ENCODE measurements at places on chromosomes 7 and 10.

DNA sequence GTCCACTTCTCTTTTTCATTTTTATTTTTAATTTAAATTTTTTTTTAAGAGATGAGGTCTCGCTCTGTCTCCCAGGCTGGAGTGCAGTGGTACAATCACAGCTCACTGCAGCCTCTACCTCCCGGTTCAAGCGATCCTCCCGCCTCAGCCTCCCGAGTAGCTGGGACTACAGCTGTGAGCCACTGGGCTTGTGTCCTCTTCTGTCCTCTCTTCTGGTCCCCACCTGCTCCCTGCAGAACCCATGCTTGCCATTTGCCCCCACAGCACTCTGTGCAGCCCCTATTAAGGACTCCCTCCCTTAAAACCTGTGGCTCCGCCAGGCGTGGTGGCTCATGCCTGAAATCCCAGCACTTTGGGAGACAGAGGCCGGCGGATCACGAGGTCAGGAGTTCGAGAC, 9.1 kb upstream of the FZD9 start:
- DNase-seq, result no peak

DNA sequence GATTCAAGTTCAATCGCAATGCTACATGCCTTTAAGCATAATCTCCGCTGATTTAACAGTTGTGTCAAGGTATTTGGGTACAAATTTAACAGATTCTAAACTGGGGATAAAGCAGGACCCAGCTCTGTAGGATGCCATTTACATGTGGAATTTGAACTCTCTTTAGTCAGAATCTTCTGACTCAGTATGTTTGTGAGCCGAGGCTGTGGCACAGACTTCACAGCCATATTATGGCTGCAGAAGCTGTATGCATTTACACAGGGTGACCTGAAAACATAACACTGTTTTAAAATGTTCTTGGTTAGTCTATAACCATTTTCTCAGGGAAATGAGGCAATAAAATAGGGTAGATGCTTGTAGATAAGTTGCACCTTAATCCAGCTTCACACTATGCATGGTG, 8.7 kb downstream of the PDLIM1 start:
- DNase-seq, result no peak

- DNase-seq, result no peak
These were observed 144.9 kb downstream of the PAXIP1 start for GRCh38 chr7:154857728-154858681.

DNA sequence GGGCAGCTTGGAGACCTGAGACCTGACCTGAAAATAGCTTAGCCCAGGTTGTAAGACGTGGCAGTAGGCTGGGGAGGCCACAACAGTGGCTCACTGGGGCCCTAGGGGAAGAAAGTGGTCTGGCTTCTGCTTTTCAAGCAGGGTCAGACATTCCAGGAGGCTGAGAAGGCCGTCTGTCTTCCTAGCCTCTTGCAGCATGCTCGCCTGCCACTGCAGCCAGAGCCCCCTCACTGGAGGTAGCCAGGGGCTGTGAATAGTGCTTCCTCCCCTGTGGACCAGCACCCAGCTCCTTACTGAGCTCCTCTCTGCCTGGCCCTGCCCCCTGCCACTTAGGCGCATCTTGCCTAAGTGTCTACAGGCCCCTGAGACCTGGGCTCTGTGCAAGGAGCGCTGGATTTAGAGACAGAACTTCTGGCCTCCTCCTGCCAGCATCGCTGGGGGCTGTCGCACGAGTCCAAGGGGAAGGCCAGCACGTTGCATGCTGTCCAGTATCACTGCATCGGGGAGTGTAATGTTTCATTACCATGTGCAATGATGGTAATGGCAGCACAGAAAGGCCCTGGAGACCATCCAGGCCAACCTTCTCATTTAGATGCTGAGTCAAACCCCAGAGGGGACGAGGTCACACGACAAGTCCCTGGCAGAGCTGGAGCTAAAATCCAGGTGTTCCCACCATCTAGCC, 12.7 kb downstream of the ZMIZ1 start:
- DNase-seq, result no peak

- DNase-seq, result no peak
These were observed 45.7 kb downstream of the RPS24 start for GRCh38 chr10:78079411-78079810.

GRCh38 chr10:72337039-72337629, 17.6 kb downstream of the DNAJB12 start:
- DNase-seq, result peak; percentile 54

DNA sequence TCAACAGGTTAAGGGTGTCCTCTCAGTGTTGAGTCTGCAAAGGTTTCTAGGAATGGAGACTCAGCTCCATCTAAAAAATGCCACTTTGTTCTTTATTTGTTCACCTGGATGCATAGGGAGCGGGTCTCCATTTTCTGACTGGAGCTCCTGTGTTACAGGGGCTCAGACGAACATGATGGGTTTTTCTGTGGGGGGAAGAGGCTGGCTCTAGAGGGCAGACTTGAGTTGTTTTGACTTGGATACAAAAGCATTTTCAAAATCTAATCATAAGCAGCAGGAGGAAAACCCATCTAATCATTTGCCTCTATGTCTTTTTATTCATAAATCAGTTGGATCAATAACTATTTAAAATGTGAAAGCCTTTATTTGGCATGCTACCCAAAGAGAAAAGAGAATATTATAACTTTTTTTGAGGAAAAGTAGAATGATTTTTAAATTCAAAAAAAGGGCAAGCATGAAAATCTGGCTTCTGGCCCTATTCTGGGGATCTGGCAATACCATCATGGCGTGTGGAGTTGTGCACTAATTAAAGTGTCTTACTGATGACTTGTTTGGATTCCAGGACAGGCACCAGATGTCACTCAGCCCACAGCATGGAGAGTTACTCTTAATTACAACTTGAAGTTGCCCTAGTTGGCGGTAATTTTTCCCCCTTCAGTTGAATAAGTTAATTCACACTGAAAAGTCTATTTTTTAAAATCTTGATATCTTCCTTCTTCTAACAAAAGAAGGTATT, 594.9 kb downstream of the REEP3 start:
- DNase-seq, result no peak

Measured in CD4-positive, CD25-positive, alpha-beta regulatory T cell (primary cell).